ENCODE measurements at places on chromosomes 3 and 15.
A peak's percentile ranks its signal among the peaks of the same experiment; 100 is the strongest.

DNA sequence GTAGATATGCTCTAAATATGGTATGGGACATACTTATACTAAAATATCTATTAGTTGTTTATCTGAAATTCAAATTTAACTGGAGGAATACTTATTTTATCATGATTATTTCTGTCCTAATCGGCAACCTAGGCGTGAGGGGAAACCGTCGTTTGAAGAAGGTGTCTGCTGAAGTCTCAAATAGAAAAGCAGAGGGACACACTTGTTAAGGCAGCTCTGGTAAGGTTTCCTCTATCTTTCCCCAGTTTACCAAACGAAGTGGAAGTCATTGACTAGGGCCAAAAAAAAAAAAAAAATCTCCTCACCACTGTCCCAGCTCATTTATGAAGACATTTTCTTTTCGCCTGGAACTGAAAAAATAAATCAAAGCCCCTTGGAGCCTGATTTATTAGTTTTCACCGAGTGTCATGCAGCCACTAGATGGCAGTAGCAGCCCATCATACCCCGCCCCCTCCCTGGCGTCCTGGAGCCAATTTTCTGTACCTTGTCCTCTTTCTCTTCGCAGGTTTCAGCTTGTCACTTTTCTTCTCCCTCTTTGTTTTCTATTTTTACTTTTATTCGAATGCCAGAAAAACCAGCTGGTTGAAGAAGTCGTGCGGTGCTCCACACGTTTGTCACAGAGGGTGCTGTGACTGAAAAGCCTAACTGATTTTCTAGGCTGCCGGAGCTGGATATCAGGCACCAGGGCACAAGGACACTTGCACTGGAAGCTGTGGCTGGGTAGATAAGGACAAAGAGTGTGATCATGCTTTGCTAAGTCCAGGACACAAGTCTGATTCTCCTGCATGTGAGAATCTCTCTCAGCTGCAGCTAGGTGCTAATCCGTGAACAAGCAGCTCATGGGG lies 238.7 kb downstream of the ZPLD1 start:
- peak; percentile 37 for DNase-seq

GRCh38 chr3:66405701-66406091 lies 95.1 kb downstream of the LRIG1 start:
- peak; percentile 90 for DNase-seq

- no peak for DNase-seq
These were observed 52.4 kb upstream of the RGMA start for GRCh38 chr15:93141371-93141794.

DNA sequence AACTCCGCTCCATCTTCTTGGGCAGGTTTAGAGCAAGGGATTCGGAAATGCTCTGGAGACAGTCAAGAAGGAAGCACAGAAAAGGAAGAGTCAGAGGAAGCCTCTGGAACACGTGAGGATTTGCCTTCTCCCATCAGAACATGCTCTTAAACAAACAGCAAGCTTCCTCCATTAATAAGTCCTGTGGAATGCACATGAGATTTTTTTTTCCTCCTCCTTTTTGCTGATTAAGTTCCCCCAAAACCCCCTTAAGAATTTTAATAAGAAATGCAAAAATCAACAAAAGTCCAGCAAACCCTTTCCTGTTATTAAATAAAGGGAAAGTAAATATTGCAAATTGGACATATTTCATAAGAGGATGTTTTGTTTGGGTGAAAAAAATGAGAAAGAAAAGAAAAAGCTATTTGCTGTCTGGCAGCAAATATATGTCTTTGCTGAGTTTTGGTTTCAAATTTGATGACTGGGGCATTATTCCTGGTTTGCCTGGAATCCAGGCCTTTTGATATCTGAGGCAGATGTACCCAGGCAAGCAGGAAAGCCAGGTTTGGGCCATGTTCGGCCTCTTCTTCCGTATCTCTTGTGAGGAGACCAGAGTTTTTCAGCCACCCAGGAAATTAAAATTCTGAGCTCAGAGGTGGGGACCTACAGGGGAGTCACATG lies 7.9 kb upstream of the TSEN2 start:
- DNase-seq: no peak
